Endodermal cell (in vitro differentiated cells): ENCODE measurements at places on chromosomes 11 and 22.

DNA sequence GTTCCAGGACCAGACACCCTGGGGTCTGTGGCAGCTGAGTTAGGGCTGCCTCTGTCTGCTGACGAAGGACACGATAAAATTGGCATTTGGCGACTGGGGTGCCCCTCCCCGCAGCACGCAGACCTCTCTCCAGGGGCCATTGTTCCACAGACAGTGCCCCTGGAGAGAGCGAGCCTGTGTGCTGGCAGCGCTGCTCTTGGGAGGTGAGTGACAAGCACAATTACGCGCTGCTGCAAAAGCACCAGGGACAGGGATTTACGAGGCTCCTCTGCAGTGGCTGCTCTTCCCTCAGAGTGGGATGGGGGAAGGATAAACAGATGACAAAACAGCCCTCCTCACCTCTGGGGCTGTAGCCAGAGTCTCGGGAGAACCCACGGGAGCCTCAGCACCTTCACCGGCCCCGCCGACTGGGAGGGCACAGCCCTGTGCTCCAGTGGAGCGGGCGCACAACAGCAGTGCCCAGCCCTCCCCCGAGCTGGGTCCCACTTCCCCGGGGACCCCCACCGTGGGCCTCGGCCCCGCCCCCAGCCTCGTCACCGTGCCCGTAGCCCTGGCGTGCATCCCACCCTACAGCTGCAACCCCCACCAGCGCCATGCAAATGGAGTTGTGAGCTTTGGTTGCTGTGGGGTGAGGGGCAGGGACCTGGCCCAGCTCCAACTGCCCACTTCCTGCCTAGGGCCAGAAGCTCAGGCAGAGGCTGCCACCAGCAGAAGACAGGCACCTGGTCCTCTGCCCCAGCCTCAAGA lies 19.6 kb downstream of the CHID1 start:
- no peak for DNase-seq

- DNase-seq: peak; percentile 79
These were observed 1.1 kb upstream of the PITPNB start for GRCh38 chr22:27919942-27920755.

DNA sequence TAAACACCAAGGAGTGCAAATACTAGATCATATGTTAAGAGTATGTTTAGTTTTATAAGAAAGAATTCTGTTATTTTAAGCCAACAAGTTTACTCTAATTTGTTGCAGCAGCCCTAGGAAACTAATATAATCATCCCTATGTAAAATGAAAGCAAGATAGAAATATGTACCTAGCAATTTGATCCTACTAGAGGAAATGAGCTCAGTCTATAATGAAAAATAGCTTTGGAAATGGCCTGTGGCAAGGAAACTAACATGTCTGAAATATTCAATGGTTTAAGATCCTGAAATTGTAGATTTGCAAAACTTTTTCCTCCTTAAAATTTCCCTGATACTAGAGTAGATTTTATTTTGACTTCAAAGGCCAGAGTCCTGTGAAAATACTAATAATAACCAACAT lies 112.7 kb upstream of the SLC5A12 start:
- DNase-seq: no peak

- no peak for DNase-seq
These were observed 979 bp downstream of the SMIM38 start for GRCh38 chr11:69156673-69157155.

DNA sequence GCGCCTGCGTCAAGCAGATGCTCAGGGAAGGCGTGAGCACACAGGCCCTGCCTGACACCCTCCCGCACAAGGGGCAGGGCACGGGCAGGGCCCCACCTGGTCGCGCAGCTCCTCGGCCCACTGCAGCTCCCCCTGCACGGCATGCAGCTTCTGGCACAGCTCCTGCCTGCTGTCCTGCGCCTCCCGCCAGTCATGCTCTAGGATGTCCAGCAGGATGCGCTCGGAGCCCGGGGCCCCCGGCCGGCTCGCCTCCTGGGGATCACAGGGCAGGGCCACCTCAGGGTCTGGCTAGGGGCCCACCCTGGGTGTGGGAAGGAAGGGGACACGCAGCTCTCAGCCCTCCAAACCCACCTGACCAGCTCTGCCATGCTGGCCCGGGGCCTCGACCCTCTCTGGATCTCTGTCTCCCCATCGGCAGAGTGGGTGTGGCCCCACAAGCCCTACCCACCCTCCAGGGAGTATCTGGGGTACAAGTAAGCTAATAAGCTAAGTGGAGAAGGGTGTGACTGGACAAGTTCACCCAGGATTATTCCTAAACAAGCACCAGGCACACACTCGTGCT lies 10.7 kb downstream of the CARD10 start:
- no peak for DNase-seq
